Activated T-helper 1 cell treated with anti-CD3 and anti-CD28 coated beads, Interleukin-12 subunit alpha, Interleukin-12 subunit beta, Interleukin-2, Interleukin-4 antibody, amounts not matched to agents 30 ng/mL and 10 ng/mL and 1 ng/mL, durations not matched to agents 14 hours and 24 hours and 36 hours (primary cell): ENCODE measurements at places on chromosomes 16 and 17.

GRCh38 chr17:57142925-57143324 is 57.9 kb downstream of the AKAP1 start:
- DNase-seq: no peak

GRCh38 chr17:31778523-31778922 is 80.5 kb downstream of the COPRS start:
- no peak for DNase-seq

DNA sequence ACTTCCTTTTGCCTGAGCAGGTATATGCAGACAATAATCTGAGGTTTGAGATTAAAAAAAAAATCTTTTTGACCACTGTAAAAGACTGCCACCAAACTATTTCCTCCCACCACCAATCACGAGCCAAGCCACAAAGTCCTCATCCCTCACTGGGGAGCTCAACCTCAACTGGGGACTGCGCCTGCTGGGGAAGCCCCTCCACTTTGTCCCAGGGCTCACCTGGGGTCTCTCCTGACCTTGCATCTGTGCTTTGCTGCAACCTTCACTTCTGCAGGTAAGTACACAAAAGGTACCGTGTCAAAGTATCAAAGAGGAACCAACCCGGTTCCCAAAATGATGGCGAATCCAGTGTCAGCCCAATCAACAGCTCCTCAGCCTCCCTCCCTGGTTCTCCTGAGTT is 35.5 kb downstream of the TLE7 start:
- no peak for DNase-seq

DNA sequence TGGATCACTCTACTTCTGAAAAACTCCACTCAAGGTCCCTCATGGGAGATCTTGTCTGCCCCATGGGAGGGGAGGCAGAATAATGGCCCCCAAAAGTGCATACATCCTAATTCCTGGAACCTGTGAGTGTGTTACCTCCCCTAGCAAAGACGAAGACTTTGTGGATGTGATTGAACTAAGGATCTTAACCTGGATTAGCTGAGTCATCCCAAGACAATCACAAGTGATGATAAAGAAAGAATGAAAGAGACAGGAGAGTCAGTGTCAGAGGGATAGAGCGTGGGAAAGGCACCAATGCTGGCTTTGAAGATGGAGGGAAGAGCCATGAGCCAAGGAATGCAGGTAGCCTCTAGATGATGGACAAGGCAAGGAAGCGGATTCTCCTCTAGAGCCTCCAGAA is 374.7 kb upstream of the DYNLRB2 start:
- no peak for DNase-seq

GRCh38 chr17:67415291-67415690 is 38.2 kb downstream of the PITPNC1 start:
- DNase-seq: no peak

- no peak for DNase-seq
Observed at GRCh38 chr16:3035289-3035971, 1.3 kb downstream of the BICDL2 start.

DNA sequence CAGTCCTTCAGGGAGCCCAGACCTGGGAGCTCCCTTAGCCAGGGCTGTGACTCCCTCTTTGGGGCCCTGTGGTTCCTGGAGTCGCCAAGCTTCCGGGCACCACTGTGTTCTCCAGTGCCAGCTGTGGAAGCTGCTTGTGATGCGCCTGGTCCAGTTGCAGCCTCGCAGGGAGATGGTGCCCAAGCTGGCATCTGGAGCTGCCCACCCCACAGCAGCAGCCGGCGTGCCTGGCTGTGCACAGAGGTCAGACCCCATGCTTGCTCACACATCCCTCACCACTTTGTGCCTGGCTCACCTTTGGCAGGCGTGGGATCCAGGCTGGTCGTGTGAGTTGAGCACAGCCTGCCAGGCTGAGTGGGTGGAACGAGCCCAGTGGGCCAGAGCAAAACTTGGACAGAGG is 18.2 kb downstream of the RHOT1 start:
- no peak for DNase-seq

DNA sequence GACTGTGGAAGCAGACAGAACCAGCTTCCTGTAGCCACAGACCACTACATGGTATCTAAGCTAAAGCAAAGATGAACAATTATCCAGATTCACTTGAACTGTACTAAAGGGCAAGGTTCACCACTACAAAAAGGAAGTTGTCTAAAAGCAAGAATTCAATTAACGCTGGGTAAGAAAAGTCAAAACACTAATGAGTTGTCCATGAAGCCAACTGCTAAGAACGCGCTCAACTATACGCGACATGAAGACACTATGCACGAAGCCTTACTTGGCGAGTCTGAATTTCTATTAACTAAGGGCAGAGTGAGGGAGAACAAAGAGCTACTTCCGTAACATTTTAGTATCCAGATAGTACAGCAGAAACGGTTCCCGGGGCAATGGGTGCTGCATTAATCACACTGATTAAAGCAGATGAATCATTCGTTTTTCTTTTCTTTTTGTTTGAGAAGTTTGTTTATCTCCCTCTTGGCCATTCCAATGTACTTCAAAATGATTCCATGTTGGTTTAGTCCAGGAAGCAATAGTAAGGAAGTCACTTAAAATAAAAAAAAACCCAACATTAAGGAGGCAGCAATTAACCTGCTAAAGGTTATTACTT is 2.8 kb upstream of the RPS15A start:
- DNase-seq: no peak

DNA sequence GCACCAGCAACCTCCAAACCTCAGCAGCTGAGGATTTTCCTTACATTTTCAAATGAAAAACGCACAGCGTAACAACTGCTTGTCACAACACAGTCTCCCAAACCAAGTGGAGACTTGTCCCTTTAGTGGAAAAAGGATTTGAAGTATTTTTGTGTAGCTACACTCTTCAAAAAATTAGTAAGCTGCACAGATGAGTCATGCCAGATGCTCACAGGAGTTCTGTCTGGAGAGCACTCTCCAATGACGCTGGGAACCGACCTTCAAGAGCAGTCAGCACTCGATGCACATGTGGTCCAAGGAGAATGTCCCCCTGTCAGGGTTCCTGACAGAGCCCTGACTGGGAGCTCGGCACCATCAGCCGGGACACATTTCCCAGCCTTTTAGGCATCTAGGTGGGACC is 39.8 kb downstream of the MAP1LC3B start:
- DNase-seq: no peak
